T-helper 9 cell (primary cell): ENCODE measurements at places on chromosomes 16 and 17.

DNA sequence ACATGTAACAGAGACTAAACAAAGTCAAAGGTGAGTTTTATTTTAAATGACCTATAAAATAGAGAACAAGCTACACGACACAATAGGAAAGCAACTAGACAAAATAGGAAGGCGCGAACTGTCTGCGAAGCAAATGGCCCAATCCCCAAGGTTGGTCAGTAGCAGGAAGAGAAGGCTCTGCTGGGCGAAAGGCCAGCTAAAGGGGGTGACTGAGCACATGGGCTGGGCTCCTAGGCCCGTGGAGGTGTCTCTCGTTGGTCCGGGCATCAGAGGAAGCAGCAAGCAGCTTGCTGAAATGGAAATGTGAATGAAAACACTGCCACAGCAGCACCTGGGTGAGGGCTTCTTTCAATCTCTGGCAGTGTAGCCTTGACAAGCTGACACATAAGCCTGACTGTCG, 129.4 kb downstream of the ZNF778 start:
- DNase-seq: no peak

- no peak for DNase-seq
Measured at GRCh38 chr16:30521873-30522641, 4.3 kb downstream of the ZNF768 start.

DNA sequence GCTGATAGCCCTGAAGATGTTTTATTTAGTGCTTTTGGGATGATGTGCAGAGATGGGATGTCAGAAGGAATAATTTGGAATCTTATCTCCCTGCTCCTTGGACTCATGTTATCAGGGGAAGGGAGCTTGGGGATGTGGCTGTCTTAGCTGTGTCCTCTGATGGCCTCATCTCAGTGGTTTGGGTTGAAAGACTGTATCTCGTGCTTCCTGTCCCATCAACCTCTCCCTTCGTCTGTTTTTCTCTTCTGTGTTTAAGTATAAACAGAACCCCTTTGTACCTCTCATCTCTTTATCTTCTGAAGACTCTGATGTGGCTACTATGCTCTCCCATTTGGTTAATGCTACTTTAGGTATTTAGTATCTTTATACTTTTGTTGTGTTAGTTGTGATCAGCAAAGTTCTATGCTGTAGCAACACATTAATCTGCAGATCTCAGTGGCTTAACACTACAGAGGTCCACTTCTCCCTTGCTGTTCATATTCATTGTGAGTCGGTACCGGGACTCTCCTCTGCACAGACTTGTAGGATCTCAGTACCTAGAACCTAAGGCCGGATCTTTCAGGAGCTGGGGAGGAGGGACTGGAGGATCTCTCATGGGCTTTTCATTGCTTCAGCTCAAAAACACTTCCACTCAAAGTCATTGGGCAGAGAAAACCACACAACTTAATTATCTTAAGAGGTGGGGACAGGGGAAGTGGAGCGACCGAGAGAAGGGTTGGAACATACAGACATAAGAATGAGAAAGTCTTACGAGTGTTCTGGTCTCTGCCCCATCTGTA, 28.8 kb downstream of the PRKCA start:
- DNase-seq: no peak

- no peak for DNase-seq
Measured at GRCh38 chr17:40311575-40311974, 2.6 kb downstream of the RARA start.

GRCh38 chr16:30185683-30186421, 2.5 kb downstream of the CORO1A start:
- DNase-seq: peak; percentile 67

- peak; percentile 11 for DNase-seq
Measured at GRCh38 chr16:30184891-30185682, 1.7 kb downstream of the CORO1A start.

- no peak for DNase-seq
Measured at GRCh38 chr16:78552716-78553115, 453.3 kb downstream of the WWOX start.

DNA sequence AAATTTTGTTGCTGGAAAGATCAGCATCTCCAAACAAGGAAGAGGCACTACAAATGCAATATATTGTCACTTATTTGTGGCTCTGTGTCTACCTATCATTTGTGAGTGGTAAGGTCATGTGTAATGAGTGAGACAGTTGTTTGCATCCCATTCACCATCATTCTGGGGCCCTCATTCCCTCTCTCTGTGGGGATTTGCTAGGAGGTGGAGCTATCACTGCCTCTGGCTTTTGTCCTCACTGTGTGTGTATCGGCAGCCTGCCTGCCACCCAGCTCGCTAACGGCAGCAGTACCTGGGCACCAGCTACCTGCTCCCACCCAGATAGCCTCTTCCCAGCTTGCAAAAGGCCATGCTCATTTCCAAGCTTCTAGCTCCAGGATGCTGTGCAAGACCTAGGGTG, 379.2 kb upstream of the ZFHX3 start:
- DNase-seq: no peak

GRCh38 chr17:4544951-4545216, 10.3 kb downstream of the MYBBP1A start:
- no peak for DNase-seq

DNA sequence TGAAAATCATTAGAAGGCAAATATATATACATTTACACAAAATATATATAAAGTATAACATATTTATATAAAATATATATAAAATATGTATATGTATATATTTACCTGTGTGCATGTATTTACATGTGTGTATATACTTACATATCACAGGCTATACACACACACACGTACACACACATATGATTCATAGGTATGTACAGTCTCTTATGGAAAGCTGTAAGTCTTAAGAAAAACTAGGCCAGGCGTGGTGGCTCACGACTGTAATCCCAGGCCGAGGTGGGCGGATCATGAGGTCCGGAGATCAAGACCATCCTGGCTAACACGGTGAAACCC, 14.7 kb downstream of the TOM1L2 start:
- no peak for DNase-seq

DNA sequence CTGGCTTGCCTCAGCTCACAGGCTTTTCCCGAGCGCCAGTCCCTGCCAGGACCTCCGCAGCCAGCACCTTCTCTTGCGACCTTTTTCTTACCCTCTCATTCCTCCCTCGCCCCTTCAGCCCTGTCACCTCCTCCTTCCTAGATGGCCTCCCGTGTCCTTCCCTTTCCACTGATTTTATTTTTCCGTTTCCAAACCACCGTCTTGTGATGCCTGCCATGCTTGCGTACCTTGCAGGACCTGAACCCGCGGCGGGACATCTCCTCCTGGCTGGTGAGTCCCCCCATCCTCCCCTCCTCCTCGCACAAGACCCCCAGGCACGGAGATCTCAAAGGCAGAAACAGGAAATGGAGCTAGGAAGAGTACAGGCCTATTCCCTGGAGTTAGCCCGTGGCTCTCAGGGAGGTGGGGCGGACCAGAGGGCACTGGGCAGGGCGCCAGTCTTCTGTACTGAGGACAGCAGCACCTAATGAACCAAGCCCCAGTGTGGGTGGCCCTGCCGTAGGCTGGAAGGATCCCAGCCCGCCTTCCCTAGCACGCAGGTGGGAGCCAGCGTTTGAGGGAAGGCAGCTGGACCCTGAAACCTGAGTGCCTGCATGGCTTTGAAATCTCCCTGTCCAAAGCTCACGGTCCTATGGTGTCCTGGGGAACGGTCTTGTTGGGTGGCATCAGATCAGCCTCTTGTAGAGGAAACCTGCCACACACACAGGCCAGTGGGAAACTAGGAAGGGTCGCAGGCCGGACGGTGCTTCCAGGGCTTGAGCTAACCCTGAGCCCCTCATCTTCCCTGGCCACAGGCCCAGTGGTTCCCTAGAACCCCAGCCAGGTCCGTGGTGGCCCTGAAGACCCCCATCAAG, 612 bp downstream of the CISD3 start:
- DNase-seq: no peak

DNA sequence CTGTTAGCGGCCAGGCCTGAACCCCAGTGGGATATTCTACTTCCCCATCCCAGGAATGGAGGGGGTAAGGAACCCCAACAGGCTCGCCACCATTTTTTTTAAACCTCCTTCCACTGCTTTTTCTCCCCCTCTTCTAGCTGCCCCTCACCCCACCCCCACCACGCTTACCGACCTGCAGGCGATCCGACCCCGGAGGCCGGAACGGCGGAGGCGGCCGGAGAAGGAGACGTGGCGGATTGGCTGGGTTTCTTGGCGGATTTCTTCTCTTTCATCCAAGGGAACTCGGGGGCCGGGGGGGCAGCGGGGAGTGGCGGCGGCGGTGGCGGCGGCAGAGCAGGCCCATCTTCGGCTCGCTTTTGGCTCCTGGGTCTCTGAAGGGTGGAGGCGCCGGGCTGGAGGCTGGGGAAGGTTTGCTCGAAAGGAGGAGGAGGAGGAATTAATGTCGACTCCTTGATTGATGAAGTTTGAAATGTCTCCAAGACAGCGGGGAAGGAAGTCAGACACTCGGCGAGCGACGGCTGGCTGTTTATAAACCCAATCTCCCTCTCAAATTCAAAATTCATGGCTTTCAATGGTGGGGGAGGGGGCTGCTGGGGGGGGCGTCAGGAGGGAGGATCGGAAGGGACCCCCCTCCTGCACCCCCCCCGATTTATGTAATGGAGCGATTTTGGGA, 424 bp downstream of the HOXB2 start:
- DNase-seq: peak; percentile 50

- no peak for DNase-seq
Measured at GRCh38 chr17:18368946-18369345, 5.6 kb upstream of the SHMT1 start.

GRCh38 chr17:2331303-2331702, 5.0 kb downstream of the TSR1 start:
- no peak for DNase-seq

DNA sequence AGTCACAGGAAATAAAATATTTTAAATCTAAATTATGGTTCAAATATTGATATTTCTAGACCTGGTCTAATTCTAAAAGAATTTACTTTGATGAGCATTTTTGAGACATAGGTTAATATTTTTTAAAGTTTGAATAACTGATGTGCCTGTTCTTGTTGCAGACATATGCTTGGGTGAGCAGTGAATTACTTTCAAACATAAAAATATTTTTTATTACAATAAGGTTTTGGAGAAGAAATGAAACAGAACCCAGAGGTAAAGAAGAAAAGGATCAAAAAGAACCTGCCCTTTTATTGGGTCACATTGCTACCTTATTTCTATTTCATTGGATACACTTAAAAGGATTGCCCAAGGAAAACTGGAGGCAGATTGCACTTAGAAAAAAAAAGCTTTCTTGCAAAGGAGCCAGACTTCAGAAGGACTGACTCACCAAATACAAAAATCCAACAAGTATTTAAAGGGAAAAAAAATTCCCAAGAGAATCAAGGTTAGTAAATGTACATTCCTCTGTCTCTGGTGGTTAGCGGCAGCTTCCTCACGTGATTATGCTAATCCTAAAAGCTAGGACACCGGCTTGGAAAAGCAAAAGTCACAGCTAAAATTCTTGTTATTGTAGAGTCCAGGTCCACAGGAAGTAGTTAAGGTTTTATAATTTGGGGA, 18.5 kb downstream of the ENPP7 start:
- no peak for DNase-seq

DNA sequence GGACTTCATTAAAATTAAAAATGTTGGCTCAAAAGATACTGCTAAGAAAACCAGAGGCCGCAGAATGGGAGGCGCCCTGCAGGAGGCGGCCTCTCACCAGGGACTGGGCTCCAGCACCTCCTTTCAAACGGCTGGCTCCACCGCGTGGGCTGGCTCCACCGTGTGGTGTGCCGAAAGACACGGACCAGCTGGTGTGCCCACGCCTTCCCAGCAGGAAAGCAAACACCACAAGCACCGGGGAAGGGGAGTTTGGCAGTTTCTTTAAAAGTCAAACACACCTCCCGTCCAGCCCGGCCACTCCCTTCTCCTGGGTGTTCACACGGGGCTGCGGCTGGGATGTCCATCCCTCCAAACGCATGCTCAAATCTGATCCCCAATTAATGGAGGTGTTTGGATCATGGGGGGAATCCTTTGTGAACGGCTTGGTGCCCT, 13.9 kb downstream of the HAGH start:
- peak; percentile 19 for DNase-seq

DNA sequence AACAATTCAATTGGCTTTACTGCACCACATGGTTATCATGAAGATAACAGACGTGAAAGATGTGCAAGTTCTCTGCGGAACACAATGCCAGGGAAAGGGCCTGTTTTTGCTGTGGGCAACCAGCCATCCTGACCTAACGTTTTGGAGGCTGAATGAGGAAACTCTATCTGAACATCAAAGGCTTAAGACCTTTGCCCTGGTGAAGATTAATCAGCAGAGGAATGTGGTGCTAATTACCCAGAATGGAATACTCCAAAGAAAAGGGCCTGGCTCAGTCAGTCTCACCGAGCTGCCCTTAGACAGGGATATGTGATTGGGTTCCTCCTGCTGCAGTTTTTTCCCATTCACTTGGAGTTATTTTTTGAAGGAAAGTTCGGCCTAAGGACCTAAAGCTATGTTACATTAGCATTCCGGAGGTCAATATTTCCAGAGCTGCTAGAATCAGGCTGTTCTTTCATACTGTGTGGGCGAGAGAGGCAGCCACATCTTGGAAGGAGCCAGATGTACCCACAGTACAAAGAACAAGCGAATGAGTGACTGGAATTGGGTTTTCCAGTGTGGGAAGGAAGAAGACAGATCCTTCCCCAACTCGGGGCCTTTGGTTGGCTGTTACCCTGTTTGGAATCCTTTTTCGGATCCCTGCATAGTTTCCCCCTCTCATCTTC, 15.5 kb downstream of the ASIC2 start:
- no peak for DNase-seq

GRCh38 chr17:28470266-28470913, 3.1 kb upstream of the SLC13A2 start:
- no peak for DNase-seq

GRCh38 chr17:3535253-3535995, 22.2 kb downstream of the TRPV3 start:
- DNase-seq: peak; percentile 26

DNA sequence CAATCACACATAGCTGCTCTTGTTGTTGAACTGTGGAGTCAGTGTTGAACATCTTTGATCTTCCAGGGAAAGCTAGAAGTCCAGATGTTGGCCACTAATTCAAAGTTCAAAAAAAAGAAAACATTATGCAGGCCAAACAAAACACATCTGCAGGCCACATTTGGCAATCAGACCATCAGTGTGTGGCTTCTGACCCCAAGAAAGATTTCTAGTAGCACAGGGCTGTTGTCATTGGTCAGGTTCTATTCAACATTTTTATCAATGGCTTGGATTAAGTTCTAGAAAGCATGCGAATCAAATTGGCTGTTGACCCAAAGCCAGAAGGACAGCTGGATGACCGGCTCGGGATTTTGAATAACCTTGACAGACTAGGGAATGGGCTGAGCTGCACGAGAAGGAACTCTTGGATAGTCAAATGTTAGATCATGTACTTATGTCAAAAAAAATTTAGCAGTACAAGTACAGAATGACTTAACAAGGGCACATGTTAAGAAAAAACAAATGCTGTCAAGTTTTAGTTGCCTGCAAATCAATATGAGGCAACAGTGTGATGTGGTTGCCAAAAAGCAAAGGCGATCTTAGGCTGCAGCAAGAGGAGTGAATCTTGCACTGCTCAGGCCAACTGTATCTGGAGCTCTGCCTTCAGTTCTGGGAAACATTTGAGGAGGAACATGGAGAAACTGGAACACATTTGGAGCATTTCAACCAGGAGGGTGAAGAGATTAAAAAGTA, 187.6 kb downstream of the RGS9 start:
- no peak for DNase-seq
